ENCODE measurements at places on chromosomes 11 and 22.

GRCh38 chr11:9600644-9601036, 27.2 kb downstream of the WEE1 start:
- DNase-seq = no peak

GRCh38 chr22:37188901-37189466, 937 bp upstream of the C1QTNF6 start:
- DNase-seq = no peak

DNA sequence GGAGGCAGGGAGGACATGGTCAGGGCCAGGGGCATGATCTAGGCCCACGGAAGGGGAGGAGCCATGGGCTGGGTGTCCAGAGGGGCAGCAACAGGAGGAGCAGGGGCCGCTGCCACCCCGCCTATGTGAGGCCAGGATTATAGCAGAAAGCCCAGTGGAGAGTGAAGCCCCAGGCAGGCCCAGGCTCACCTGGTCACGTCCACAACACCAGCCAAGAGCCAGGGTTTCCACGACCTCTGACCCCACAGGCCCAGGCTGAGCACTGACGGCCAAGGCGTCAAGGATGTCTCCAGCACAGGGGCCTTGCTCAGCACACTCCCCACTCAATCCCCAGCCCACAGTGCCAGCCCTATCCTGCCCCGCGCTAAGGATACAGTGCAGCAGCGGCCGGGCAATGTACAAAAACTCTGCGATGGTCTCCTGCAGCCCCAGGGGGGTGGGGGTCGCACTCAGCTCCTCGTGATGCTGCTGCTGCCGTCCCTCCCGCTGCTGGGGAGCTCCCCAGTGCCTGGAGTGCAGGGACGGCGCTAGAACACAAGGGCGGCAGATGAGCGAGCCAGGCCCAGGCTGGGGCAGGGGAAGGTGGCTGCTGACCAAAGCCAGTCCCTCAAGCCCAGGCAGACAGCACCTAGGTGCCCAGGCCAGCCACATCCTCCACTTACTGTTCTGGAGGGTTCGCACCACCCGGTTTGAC, 3.6 kb downstream of the PEX16 start:
- DNase-seq = no peak

DNA sequence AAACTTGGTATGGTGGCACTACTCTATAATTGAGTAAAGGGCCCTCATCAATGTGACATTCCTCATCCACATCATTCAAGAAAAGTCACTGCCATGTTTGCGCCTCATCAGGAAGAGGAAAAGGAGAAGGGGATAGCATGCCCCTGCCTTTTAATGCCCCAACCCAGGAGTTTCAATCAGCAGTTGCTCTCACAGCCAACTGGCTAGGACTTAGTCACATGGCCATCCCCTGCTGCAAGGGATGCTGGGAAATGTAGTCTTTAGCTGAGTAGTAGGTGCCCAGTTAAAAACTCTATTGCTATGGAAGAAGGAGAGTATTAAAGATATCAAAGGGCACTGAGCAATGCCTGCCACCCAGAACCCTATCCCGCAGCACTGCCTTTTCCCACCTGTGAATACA, 10.9 kb upstream of the CCND1 start:
- no peak for DNase-seq

- no peak for DNase-seq
Measured at GRCh38 chr11:68844376-68844775, 2.7 kb upstream of the CPT1A start.

DNA sequence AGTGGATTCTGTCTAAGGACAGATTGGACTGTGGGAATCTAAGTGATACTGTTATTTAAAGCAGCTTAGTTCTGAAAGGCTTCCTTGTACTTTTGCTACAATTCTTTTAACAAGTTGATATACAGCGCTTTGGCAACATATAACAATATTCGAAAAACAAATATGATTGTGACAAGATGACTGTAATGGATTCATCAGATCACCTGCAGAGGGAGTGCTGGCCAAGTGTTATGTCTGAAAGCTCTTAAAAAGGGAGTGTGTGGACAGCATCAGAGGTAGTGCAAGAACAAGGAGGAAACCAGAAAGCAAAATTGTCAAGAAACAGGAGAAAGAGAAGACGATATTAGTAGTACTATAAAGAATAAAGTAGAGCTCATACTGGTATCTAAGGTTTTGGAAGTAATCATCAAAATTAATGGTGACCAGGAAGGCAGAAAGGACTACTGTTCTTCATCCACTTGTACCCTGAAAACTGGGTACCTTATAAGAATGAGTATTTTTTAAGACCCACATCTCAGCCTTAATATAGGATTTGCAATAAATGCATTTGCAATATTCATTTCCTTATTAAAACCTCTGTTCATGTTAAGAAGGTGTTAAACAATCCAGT, 1112.0 kb upstream of the CCDC90B start:
- DNase-seq = no peak

- no peak for DNase-seq
Measured at GRCh38 chr11:68538025-68538424, 77.5 kb downstream of the PPP6R3 start.

DNA sequence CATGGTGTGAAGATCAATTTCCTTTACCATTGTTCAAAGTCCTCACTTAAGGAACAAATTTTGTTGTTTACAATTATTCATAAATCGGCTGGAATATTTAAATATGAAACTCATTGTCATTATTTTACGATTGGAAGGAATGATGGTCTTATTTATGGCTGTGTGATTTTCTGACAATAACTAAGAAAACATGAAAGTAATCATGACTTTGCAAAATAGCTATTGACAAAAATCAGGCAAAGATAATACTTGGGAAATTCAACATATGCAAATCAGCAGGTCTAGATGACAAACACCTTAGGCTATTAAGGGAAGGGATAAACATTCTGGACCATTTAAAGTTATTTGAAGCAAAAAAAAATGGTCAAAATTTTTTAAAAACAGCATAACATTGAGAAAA, 654.8 kb upstream of the CNTN5 start:
- no peak for DNase-seq

- no peak for DNase-seq
Measured at GRCh38 chr11:99325847-99326246, 305.1 kb downstream of the CNTN5 start.

GRCh38 chr11:123045101-123045500, 16.8 kb downstream of the HSPA8 start:
- DNase-seq = no peak

DNA sequence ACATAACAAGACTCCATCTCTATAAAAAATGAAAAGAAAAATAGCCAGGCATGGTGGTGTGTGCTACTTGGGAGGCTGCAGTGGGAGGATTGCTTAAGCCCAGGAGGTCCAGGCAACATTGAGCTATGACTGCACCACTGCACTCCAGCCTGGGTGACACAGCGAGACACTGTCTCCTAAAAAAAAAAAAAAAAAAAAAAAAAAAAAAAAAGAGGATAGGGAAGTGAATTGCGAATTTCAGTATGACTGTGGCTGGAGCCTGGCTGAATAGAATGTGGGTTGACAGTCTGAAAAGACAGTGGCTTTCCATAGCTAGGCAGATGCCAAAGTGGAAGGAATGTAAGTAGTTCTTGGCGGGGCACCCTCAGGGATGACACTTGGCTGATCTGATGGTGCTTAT, 6.4 kb upstream of the LDHAL6A start:
- DNase-seq = no peak

DNA sequence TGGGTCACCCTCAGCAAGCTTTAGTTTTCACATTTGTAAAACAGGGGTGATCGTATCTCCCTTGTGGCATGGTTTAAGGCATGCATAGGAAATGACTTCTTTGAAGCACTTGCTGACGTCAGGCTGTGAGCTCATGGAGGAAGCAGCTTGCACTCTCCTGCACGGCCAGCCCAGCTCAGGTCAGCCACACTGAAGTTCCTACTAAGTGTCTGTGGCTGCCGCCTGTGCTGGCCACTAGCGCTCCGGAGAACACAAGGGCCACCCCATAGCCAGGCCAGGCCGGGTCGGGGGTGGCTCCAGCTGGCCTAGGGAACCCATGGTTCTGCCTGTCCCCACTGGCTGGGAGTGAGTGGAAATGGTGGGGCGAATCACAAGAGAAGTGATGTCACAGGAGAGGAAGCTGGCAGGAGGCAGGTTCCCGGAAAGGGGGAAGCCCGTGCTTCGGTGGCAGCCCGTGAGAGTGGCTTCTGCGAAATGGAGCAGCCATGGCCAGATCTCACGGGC, 28.2 kb downstream of the KCTD17 start:
- no peak for DNase-seq

DNA sequence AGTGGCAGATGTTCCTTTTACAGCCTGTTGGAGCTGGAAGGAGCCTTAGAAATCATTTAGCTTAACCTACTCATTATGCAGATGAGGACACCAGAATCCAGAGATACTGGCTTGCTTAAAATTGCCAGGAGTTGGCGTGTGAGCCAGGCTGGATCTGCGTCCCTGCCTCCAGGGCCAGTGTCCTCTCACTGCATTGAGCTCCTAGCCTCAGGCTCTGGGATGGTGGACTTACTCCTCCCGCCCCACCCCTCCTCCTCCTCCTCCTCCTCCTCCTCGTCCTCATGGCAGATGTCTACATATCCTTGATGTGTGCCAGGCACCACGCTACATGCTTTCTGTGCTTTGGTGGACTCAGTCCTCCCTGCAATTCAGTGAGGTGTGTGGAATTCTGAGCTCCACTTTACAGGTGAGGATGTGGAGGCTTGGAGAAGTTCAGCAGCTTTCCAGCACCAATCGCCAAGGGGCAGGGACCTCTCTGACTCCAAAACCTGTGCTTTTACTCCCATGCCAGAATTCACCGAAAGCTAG, 24.1 kb downstream of the ADAMTS15 start:
- DNase-seq = no peak

- DNase-seq = no peak
Measured at GRCh38 chr11:1868056-1868635, 15.3 kb downstream of the LSP1 start.

GRCh38 chr11:101091781-101092180, 37.8 kb downstream of the PGR start:
- DNase-seq = no peak

GRCh38 chr11:130478881-130479280, 30.4 kb downstream of the ADAMTS15 start:
- DNase-seq = no peak

DNA sequence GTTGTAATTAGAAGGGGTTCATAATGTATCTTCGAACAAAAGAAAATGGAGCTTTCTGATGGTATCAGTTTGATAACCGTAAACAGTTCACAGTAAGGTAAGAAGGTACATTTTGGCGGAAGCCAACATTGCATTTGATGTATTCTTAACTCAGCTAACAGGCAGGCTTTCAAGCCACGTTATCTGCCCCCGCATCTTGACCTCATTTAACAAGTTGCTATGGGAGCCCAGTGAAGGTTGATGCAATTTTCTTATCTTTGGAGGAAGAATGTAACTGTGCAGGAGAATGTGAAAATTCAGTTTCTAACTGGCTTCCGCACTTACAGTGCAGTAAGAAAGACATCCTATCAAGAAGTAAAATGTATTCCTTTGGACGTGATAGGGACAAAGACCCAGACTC, 110.6 kb downstream of the ETS1 start:
- DNase-seq = no peak

- no peak for DNase-seq
Measured at GRCh38 chr11:40274017-40274416, 1185.4 kb downstream of the LRRC4C start.

GRCh38 chr11:1299621-1300020, 9.8 kb downstream of the TOLLIP start:
- no peak for DNase-seq

- no peak for DNase-seq
Measured at GRCh38 chr11:75262436-75262835, 21.9 kb downstream of the TPBGL start.

DNA sequence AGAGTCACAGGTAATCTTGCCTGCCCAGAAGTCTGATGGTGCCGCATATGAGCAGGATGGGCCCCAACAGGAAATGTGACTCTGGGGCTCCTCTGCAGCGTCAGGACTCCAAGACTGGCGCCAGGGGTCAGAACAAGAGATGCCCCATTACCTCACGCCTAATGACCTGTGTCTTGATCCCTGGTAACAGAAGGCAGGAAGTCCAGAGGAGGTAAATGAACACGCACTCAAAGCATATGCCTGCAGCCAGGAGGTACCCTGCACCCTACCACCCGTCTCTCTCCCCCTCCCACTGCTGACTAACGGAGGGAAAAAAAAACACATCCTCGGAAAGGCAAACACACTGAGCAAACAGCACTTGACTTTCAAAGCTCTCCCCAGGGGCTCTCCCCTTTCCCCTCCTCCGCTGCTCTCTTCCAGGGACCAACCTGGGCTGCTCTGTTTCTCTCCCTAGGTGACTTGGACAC, 37.3 kb downstream of the ABCC8 start:
- no peak for DNase-seq

DNA sequence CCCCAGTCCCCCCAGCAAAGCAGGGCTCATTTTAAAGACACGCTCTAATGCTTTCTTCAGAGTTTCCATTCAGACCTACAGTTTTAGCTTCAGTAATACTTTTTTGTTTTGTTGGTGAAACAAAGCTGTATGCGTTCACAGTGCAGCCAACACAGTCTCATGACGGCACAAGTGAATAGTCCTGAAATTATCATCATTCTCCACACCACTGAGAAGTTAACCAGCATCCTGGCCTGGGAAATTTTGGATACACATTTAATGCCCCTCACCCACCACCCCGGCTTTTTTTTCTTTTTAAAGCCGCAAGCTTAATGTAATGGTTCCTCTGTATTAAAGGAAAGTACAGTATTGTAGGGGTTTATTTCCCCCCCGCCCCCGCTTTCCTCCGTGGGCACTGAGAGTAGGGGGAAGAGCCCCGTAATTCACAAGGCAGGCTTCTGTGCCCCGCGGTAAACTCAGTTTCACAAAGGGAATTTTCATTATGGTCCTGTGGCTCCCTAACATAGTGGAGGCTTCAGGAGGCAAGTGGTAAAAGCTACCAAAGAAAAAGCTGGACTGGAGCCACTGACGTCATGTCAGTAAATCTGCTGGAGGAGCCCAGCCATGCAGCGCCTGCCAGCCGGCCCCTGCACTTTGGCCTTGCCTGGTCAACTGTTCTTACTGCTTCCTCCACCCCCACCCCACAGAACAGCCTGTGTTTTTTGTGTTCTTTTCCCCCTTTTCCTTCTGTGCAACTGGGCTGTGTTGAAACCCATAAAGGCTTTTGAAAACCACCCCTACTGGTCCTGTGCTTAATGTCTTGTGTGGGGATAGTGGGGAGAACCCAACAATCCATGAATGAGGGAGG, 18.2 kb downstream of the TEAD1 start:
- DNase-seq = no peak

DNA sequence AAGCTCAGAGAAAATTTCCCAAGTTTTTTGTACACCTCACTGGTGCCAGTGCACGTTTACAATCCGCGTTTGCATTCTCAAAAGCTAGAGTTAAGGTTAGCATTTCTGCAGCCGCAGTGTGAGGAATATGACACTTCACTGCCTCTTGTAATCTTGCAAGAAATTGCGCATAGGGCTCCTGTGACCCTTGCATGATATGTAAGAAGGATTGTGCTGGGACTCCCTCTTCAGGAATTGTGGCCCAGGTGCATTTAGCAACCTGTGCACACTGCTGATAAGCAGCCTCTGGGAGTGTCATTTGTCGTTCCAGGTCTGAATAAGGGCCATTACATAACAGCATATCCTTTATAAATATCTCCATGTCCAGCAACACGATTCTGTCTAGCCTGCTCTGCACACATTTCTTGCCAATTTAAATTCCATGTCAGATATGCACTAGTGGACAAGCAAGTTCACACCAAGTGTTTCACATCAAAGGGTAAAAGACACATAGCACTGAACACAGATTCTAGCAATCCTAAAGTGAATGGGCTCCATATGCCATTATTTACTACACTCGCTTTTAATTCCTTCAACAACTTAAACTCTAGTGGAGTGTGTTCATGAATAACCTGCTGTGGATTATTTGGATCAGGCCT, 69.2 kb upstream of the INCENP start:
- no peak for DNase-seq

All from GDM1 (cell line).